ENCODE measurements at places on chromosomes 11 and 22.

- no peak for DNase-seq
These were observed 30.9 kb upstream of the GRAMD4 start for GRCh38 chr22:46589141-46589748.

- no peak for DNase-seq
These were observed 91.8 kb upstream of the CD44 start for GRCh38 chr11:35047179-35047578.

DNA sequence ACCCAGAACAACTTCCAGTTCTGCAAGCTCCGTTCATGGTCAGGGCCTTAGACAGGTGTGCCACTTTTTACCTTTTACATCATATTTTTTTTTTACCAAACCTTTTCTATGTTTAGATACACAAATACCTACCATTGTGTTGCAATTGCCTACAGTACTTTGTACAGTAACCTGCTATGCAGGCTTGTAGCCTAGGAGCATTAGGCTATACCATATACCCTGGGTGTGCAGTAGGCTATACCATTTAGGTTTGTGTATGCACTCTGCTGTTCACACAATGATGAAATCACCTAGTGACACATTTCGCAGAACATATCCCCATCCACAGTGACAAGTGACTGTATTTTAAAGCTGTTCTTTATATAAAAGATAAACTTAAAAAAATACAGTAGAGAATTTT is 29.6 kb downstream of the APIP start:
- DNase-seq = no peak

- DNase-seq = no peak
These were observed 49.1 kb downstream of the MICAL2 start for GRCh38 chr11:12159351-12160099.

DNA sequence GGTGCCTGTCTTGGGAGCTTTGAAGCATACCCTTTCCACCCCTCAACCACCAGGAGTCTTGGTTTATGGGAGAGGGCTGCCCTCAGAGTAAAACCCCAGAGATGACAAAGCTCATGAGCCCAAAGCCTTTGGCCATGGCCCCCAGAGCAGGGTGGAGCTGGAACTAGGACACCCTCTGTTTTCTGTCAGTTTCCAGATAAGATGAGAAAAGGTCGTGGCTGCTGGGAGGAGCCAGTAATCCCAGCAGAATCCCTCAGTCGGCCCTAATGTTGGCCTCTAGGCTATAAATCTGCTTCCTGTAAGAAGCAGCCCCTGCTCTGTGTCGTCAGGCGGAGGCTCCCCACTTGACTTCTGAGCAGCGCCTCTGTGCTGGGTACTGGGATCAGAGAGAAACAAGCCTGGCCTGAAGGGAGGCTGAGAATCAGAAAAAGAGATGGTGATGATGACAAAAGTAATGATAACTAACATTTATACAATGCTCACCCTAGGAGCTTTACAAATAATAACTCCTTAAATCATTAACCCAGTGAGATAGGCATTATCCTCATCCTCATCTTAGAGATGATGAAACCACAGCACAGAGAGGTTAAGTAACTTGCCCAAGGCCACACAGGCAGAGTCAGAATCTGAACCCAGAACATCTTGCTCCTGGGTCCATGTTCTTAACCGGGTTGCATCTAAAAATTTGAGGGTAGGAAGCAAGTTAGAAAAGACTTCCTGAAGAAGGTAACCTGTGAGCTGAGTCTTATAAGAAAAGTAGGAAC is 471.4 kb downstream of the SOX6 start:
- no peak for DNase-seq
